ENCODE measurements at places on chromosomes 3 and 15.

DNA sequence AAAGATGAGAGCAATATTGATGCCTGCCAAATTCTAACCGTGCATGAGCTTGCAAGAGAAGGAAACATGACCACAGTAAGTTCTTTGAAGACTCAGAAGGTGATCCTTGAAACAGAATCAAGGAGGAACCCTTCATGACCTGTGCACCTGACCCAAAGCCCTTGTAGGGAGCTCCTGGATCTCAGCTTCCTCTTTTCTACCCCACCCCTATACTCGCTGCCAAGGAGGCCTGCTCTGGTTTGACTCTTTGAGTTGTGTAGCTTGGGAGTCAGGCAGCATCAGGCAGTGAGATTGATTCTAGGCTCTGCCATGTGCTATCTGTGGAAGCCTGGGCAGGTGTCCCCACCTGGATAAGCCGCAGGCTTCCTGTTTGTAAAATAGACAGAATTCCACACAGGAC is 10.6 kb downstream of the TTC21A start:
- DNase-seq: no peak

GRCh38 chr15:55224892-55225291 is 28.2 kb upstream of the RSL24D1 start:
- no peak for DNase-seq

DNA sequence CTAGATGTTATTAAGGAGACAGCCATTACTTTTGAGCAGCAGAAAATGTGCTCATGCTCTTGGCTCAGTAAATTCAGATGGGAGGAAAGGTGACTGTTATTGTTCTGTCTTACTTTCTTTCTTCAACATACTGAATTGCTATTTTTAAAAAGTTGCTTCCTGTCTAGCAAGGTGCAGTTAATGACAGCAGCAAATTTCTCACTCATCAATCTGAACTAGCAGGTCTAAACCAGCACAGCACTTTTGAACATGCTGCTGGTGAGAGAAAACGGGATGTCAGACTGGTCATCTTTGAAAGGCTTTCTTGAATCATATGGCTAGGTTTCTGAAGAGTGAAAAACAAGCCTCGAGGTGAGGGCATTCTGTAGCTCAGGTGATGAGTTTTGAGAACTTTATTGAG is 384.7 kb downstream of the MFSD1 start:
- no peak for DNase-seq

GRCh38 chr15:59384507-59384906 is 11.8 kb upstream of the MYO1E start:
- no peak for DNase-seq

DNA sequence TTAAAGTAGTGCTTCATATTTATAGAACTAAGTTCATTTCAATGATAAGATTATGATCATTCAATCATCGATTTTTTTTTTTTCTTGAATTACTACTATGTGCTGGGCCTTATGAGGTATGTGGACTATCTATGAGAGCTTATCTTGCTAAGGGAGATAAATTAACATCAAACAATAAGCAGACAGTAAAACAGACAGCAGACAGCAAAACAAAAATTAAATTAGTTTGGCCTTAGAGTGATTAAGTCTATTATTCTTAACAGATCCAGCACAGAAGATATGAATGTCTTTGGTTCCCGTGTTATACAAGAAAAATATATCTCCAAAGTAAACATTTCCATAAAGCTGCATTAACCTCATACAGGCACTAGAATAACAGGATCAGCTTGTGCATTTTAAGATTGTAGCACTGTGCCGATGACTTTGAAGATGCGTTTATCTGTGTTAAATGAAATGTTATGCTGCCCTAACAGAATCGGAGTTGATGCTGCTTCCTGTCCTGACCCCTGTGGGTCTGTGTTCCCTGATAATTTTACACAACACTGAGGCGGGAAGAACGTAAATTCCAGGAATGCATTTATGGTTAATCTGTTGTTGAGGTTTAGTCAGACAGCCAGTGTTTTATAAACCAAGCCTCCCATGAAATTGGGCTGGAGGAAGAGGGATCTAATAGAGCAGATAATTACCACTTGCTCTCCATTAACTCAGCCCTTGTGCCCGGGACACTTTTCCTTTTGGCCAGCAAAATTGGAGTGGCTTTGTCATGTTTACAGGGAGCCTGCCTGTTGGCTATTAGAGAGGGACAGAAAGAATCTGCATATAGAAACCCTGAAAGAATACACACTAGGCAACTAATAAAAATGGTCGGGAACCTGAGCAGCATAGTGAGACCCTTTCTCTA is 80.8 kb downstream of the GHSR start:
- peak; percentile 52 for DNase-seq

DNA sequence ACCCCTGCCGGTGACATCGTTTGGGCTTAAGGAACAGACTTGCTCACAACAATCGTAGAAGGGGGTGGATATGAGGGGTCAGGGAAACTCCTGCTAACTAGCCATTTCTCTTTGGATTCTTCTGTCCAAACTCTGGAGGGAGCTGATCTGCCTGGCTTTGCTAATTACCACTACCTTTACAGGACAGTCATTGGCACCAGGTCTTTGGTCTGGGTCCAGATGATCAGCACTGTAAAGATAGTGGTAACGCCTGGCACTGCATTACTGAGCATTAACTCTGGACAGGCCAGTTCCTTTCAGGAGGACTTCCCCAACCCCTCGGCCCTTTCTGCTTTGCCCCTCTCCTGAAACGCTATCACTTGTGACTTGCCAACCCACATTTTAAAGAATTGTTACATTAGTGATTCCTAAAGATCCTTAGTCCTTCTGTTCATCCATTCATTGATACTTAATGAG is 788 bp downstream of the UQCC5 start:
- no peak for DNase-seq

DNA sequence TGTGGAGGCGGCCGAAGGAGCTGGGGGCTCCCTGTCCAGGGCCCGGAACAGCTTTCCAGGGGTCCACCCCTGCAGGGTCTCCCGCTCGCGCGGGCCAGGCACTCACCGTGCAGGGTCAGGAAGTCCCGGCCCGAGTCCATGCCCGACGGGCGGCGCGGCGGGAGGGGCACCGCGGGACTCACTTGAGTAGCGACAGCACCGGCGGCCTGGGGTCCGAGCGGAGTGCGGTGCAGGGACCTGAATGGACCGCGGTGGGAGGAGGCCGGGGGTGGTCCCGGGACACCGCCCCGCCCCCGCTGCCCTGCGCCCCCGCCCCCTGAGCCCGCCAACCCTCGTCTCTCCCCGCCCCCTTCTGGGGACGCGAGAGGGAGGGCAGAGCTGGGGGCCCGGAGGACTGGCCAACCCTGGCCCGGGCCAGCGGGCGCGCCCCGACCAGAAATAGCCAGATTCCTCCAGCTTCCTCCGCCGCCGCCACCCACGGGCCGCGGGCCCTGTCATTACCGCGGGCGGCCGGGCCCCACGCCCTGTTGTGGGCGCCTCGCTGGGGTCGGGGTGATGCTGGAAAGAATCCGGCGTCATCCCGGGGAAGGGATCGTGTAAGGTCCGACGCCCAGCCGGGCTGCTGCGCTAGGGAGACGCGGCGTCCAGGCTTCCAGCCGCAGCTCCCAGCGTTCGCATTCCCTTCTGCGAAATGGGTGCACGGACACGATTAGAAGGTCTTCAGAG is at the start of gene PLCD1:
PLCD1 (minus strand) TSS at position 243 of the 726 bp plus-strand sequence; CDS start at position 140, 103 bp downstream.
- peak; percentile 50 for DNase-seq

- DNase-seq: no peak
Measured at GRCh38 chr3:104514371-104514770, 852.3 kb upstream of the ALCAM start.

DNA sequence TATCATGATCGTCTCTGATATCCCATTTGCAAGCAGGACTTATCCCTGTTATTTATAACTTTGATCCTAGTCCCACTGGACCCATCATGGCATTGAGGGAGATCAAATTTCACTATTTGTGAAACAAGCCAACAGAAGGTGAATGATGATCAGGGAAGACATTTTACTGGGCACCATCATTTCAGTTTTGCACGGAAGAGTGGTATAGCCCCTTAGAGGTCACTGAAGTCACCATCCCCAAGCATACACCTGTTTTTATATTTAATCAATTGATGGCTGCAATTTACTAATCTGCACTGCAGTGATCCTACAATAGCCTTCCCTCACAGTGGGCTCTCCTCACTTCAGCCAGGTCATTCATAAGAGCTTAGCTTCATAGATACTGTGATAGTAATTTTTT is 132.4 kb downstream of the FHIT start:
- DNase-seq: no peak

GRCh38 chr15:32918547-32918946 is 200.7 kb downstream of the GREM1 start:
- DNase-seq: no peak

DNA sequence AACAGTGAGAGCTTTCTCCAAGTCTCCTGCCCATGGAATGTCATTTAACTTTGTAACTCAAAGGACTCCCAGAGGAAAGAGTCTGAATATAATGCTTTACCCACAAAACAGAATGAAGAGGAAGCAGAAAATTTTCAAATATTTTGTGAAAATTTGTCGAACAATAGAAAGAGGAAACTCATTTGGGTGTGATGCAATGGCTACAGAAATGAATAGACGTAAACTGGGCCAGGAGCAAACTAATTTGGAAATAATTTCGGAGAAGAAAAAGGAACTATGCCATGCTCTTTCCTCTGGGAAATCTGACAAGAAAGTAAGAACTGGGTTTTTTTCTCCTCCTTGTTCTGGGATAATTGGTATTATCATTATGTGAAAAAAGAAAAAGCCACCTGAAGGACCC is 11.2 kb upstream of the SUMF1 start:
- DNase-seq: peak; percentile 57

DNA sequence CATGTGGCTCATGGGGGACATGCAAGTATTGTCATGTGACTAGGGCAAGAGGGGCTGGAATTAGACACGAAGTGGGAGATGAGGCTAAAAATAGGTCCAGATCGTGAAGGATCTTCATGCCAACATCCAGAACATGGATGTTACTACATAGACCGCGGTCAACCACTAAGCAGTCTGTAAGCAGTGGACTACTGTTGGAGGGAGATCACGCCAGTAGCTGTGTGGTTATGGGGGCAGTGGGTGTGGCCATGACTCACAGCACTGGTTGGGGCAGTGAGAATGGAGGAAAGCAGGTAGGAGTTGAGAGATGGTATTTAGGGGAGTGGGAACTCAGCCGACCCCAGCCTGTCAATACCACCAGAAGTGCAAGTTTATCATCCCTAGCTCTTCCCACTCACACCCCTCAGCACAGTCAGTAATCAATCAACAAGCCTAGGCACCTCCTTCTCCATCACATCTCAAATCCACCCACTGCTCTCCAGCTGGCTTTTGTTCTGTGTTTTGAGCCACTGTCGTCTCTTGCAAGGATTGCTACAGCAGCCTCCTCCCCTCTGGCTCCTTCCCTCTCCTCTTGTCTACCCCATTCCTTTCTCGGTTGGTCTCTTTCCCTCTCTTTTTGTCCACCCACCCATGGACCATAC is 107.2 kb upstream of the ABHD17C start:
- DNase-seq: no peak

GRCh38 chr3:160049988-160050387 is 61.4 kb downstream of the IL12A start:
- no peak for DNase-seq

DNA sequence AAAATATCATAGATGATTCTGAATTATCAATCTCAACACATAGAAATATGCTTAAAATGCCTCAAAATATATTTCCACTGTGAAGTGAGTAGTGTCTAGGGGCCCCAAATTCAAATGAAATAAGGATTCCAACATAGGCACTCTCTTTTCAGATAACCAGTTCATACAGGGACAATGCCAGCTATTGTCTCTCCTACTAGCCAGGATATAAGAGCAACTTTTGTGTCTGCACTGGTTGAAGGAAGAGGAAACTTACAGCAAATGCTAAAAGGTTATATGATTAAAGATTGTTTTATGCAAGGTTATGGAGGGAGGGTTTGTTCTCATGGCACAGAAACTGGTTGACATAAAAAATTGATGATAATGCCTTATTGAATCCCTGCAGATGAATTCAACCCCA is 579.4 kb upstream of the ALCAM start:
- DNase-seq: peak; percentile 15

- DNase-seq: no peak
Measured at GRCh38 chr3:131708241-131708640, 205.5 kb upstream of the MRPL3 start.

GRCh38 chr3:122458992-122459391 is 43.1 kb upstream of the WDR5B start:
- DNase-seq: peak; percentile 72

DNA sequence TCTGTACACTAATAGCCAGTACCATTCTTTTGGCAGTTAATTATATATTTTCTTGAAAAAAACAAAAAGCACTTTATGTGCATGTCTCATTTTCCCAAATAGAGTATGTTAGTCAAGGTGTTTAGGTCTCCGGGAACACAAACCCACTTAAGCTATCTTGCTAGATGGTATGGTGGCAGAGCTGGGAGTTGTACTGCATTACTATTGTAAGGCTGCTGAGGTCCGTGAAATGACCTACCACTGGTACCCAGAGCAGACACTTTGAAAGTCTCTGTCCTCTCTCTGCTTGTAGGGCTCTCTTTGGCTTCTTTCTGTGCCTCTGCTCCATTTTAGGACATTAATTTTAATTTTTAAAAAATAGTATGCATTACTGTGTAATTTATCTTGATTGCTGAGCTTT is 8.8 kb downstream of the TMOD3 start:
- DNase-seq: no peak

DNA sequence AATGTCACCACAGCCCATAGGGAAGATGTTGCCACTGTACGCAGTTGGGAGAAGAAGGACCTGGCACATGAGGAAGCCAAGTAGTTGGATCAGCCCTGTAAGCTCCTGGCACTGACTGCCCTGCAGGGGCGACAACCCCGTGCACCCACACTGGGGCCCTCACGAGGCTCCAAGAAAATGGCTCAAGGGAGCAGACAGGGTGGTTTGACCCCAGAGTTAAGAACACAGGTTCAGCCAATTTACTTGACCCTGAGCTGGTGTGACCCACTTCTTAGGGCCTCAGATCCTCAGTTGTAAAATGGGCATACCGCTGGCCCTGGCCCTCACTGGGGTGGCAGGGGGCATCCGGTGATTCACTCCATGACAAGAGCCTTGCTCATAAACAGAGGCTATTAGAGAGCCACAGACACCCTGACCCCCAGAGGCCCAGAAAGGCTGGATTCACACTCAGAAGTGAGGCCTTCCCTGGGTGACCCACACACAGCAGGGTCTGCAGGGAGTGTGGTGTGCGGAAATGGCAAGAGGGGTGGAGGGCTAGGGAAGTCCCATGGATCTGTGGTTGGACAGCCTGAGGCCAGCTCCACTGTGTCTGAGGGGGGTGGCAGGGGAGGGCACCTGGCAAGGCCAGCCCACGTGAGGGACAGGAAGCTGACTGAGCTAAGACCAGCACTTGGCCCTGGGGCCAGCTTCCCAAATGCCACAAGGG is 1.7 kb upstream of the HHATL start:
- DNase-seq: no peak

- no peak for DNase-seq
Measured at GRCh38 chr3:127100459-127101410, 92.2 kb upstream of the PRR23E start.

DNA sequence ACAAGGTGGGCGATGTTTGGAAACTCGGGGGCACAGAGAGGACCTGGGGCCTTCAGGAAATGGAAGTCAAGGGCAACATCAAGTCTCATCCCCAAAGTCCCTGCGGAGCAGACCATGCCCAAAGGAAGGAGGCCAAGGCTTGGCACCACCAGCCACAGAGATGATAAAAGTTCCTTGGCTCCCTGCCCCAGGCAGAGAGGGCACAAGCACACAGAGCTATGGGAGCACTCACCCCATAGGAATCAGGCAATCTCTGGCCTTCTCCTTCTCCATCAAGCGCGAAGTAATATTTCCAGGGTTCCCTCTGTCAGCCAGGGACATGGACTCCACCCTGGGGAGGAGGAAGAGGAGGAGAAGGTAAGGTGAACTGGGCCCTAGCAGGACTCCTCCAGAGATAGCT is 7.9 kb downstream of the ACAA1 start:
- DNase-seq: no peak
